ENCODE measurements at places on chromosomes 5 and 9.
A peak's percentile ranks its signal among the peaks of the same experiment; 100 is the strongest.

DNA sequence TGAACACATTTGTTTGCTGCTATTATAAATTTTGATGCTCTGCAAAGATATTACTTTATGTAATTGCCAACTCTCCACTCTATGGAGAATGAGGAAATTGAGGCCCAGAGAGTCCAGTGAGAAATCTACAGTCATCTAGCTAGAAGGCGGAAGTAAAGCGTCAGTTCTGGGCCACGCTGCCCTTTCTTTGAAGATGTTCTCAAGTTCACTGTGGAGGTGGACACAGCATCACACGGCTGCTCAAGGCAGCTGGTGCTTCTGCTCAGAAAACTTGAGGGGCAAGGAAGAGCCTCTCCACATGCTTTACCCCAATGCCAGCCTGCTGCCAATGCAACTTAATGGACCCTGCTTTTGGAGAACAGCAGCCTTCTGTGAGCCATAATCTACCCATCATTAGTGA, 96.3 kb downstream of the TTLL11 start:
- no peak for DNase-seq

GRCh38 chr9:127578952-127579853, 32.9 kb upstream of the STXBP1 start:
- DNase-seq: peak; percentile 75

DNA sequence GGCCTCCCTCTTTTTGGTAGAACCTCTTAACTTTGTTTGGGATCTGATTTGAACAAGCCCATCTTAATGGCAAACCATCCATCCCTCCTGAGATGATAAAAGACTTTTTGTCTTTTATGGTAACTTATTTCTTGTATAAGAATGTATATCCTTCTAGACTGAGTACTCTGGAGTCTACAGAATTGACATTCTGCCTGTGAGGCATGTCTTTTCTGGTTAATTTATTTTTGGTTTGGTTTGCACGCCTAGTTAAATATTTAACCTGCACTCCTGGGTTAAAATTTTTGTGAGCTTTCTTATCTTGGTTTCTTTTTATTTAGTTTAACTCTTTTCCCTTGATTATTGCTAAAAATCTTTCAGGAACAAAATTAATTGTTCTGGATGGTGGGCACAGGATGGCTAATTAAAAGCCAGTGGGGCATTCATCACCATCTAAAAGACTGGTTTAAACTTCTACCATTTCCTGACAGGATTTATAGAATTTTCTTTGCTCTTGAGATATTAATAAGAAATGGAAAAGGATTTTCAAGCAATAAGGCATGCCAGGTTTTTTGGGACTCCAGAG, 50.3 kb downstream of the PHAX start:
- DNase-seq: no peak

GRCh38 chr5:73759771-73760170, 133.8 kb downstream of the ARHGEF28 start:
- DNase-seq: no peak

DNA sequence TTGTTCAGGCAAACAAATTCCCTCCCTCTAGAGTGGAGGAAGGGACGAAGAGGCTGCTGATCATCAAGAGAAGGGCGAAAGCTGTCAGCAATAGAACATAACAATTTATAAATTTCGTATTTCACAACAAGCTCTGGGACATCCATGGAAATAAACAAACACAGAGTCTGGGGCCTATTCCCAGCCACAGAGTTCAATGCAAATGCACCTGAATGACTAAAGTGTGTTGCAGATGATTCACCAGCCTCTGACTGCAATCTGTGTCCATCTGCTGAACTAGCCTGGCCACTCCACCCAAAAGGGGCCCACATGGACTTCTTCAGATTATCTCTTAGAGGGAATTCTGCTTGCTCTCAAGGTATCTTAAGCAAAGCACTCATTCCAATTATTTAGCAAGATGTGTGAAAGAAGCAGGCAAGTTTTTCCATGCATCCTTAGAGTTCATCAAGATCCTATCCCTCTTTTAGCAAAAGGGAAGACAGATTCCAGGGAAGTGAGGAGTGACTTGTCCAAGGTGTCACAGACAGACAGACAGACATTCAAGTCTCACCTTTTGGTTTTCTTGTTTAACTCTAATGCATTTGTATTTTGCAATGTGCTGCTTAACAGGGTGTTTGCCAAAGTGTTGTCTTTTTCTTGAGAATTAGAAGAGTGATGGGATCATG, 307.8 kb upstream of the PAPPA start:
- no peak for DNase-seq

DNA sequence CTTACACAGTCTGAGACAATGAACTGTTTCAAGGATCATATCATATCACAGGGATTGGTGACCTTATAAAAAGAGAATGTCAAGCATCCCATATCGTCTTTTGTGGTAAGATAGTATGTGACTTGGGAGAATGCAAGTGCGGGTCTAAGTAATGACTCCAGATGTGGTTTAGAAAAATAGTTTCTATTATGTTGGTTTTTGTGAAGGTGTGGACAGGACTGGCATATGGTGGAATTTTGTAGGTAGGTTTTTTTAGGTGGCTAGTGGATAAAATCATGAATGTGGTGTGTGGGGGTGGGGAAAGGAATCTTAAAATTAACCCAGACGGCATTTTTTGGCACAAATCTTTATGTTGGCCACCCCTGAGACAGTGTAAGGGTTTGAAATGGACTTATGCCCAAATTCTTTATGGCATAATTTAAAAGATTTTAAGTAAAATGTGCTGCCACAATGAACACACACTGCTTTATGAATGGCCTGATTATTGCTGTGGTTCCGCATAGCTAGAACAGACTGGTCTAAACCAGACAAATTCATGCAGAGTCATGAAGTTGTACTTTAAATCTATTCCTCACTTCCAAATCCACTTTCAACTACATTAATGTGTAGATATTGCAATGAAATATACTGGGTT, 204.8 kb upstream of the HAPLN1 start:
- no peak for DNase-seq

DNA sequence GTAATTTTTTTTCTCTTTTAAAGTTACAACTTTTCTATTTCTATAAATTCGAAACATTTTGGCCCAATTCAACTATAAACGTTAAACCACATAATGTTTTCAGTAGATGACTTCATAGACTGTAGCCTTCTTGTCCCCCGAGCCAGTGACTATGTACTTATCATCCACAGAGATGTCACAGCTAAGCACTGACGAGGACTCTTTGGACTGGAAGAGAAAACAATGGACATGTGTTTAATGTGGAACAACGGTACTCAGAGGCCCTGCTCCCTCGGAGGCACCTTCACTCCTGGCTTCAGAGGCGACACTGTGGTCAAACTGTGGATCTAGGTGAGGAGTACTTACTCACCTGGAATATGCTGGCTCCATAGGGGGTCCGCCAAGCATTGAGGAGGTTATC, 105.2 kb downstream of the TLE1 start:
- no peak for DNase-seq

DNA sequence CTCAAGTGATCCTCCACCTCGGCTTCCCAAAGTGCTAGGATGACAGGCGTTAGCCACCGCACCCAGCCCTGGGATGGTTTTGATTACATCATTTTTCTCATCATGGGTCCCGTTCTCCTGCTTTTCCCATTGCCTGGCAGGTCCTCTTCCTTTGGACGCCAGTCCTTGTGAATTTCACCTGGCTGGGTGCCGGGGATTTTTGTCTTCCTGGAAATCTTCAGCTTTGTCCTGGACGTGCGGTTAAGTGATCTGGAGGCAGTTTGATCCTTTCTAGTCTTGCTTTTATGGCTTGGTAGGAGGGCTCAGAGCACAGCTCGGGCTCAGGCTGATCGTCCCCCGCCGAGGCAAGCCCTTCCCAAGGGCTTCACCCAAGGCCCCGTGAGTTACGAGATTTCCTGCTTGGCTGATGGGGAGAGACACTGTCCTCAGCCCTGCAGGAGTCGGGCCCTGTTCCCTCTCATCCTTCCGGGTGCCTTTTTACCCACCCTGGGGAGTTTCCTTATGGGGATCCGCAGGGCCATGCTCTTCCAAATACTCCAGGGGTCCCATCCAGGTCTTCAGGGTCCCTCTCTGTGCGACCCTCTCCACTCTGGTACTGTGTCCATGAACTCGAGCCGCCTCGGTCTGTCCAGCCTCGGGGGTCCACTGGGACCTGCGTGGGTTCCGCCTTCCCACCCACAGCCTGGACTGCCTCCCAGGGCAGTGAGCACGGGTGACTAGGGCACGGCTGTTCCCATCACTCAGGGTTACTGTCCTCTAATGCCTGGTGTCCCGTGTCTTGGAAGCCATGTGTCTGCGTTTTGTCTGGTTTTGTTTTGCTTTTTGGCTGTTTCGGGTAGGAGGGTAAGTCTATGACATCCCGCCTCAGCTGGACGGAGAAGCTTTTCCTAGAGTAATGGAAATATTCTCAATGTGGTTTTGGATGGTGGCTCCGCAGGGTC, 22.3 kb upstream of the EGFL7 start:
- no peak for DNase-seq

All from activated CD4-positive, alpha-beta T cell treated with anti-CD3 and anti-CD28 coated beads for 4 hours (primary cell).